ELF-1 (cell line): ENCODE measurements at places on chromosomes 2 and 18.
A peak's percentile ranks its signal among the peaks of the same experiment; 100 is the strongest.

DNA sequence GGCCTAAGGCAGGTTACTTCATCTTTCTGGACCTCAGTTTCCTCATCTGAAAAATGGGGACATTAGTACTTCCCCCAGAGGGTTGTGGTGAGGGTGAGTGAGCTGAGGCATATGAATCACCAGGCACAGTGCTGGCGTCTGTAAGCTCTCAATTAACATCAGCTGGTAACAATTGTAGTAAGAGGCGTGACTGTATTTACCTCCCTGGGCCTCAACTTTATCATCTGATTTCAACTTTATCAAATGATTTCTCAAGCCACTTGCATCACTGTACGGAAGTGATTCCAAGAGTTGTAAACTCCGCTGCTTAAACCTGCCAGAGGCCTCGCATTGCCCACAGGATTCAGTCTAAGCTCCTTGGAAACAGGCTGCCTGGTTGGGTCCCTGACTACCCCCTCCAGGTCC is 53.6 kb upstream of the PKDCC start:
- no peak for DNase-seq

DNA sequence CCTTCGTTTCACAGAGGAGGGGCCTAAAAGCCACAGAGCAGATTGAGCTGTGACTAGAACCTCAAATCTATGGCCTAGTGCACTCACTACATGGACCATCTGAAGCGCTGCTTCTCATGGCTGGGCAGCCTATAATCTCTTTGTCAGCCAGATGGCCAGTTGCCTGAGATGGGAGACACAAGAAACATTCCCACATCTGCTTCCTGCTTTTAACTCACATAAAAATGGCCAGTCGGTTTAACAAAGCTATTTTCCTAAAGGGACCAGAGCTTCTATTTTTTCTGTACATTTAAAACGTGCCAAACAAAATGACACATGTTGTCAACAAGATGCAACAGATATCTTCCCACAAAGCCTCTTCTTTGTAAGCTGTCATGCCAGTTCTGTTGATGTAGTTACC is 173.8 kb downstream of the GFPT1 start:
- no peak for DNase-seq

GRCh38 chr2:100745604-100746003 is 74.3 kb upstream of the NPAS2 start:
- DNase-seq, result no peak

DNA sequence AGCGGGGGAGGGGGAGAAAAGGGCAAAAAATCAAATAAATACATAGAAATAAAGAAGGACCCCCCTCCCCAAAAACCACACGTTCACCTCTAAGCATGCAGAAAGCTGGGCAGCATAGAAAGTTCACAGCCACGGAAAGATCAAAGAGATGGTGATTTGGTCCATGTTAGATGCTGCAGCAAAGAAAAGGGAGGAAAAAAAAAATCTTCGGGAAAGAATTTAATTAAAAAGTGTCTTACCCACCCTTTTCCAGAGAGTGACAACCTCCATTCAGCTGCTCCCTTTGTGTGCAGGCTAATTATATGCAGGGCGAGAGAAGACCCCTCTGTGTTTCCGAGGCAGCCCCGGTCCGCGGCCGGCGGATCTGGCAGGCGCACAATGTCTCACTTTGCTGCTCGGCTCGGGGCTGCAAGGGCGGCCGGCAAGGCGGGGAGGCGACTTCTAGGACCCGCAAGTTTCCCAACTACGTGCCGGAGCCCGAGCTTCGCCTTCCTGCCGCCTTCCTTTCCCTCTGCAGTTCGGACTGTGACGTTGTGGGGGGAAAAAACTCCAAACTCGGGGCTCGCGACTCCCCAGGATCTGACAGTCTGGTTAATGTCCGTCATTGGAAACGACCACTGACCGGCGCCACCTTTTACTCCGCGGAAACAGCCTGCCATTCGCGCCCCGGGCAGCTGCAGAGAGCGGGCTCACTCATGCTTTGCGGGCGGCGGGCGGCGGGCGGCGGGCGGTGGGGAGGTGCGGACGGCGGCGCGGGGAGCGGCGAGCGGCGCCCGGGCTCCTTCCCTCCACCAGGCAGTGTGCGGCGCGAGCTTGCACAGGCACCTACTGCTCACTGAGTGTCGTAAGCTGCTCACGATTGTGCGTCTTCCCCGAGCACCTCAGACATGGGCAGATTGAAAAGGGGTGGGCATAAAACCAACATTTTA is at the start of gene LRRTM1:
LRRTM1 (minus strand) TSS at position 844 of the 929 bp plus-strand sequence. CDS start 933 bp downstream, outside the sequence.
- peak; percentile 68 for DNase-seq

- no peak for DNase-seq
Measured at GRCh38 chr2:239793836-239794235, 231.3 kb downstream of the NDUFA10 start.

- no peak for DNase-seq
Measured at GRCh38 chr2:214377286-214377624, 33.6 kb upstream of the VWC2L start.

- no peak for DNase-seq
Measured at GRCh38 chr2:10932345-10933151, 20.8 kb downstream of the KCNF1 start.

- DNase-seq, result peak; percentile 68
Measured at GRCh38 chr2:44079686-44080085, 83.9 kb upstream of the LRPPRC start.

- DNase-seq, result no peak
Measured at GRCh38 chr2:144592500-144593256, 72.8 kb upstream of the ZEB2 start.

DNA sequence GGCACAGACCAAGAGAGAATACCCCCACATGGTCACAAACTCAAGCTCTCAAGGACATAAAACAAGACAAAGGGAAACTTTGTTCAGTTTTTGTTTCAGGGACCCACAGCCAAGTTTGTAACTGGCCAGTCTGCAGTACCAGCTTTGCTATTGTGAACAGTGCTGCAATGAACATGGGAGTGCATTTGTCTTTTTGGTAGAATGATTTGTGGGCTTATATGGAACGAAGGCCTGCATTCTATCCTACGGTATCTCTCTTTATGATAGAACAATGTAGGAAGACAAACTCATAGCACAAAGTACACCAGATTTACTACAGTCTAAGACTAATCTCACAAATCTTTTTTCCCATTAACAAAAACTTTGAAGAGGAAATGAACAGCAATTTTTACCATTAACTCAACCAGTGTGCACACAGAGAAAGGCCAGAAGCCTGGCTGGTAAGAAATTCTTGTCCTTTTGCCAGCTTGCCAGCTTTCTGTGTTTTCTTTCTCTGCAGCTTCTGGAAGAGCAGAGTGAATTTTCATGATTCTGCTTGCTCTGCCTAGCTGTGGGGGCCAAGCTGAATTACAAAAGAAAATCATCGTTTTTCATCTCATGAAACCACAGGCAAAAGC is 37.1 kb upstream of the FEZ2 start:
- no peak for DNase-seq

- DNase-seq, result peak; percentile 57
Measured at GRCh38 chr2:207746131-207746530, 23.6 kb downstream of the FZD5 start.

DNA sequence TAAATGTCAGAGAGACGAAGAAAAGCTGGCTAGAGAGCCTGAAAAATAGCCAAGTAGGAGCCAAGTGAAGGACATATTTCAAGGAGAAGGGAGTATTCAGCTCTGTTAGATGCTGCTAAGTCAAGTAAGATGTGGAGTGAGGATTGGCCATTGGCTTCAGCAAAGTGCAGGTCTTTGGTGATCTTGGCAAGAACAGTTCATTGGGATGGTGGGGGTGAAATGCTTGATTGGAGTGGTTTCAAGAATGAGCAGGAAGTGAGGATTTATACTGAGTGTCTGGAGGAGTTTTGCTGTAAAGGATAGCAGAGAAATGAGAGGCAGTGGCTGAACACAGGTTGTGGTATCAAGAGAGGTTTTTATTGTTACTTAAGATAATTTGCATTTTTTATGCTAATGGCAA is 139.7 kb downstream of the PRPF40A start:
- DNase-seq, result no peak

GRCh38 chr2:218005486-218005885 is 2.7 kb upstream of the TNS1 start:
- DNase-seq, result no peak

GRCh38 chr18:73900106-73900835 is 247.4 kb downstream of the FBXO15 start:
- DNase-seq, result no peak
